ENCODE measurements at places on chromosomes 13 and 19. TPM values are rescaled to one million over a fixed set of nuclear protein-coding genes. Genes with fewer than 3 reads are reported as not detected.

DNA sequence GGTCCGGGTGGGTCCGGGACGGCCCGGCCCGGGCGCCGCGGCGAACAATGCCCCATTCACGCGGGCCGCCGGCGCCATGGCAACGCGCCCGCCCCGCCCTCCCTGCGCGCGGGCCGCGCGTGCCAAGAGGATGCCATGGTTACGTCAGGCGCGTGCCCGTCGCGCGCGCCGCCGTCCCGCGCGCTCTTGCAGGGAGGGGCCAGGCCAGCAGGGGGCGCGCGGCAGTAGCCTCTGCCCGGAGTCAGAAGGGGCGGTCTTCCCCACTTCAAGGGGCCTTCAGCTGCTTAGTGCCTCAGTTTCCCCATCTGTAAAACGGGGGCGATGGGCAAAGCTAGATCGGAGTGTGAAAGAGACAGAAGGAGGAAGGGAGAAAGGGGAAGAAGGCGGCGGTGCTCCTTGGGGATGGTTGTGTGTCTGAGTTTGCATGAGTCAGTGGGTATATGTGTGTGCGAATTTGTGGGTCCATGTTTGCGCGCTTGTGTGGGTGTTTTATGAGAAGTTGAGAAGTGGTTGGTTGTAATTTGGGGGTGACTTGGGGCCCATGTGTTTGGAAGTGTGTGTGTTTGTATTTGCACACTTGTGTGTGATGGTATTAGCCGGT lies 11.6 kb upstream of the NFIX start:
- H3K36me3 ChIP-seq = no peaks in the 10 kb centered on the region
- H3K4me1 ChIP-seq = peaks cover 11% of the 10 kb centered on the region
- no peak overlapping the region for H3K27ac ChIP-seq
- H3K27me3 ChIP-seq = no peaks in the 10 kb centered on the region

- H3K27ac ChIP-seq = no peak overlapping the region
- H3K4me1 ChIP-seq = no peaks in the 10 kb centered on the region
- H3K4me3 ChIP-seq = no peak overlapping the region
- no peaks in the 10 kb centered on the region for H3K36me3 ChIP-seq
Observed at GRCh38 chr13:43464578-43465264, 322.1 kb downstream of the ENOX1 start.

GRCh38 chr19:51386882-51387520 lies 773 bp downstream of the LIM2 start:
- H3K4me1 ChIP-seq = no peaks in the 10 kb centered on the region
- H3K4me3 ChIP-seq = no peak overlapping the region
- H3K27ac ChIP-seq = no peak overlapping the region
- no peaks in the 10 kb centered on the region for H3K27me3 ChIP-seq
- no peak for DNase-seq
- H3K36me3 ChIP-seq = no peaks in the 10 kb centered on the region

- no peaks in the 10 kb centered on the region for H3K27me3 ChIP-seq
- H3K36me3 ChIP-seq = peaks cover 5% of the 10 kb centered on the region
- peaks cover 58% of the 10 kb centered on the region for H3K4me1 ChIP-seq
Observed at GRCh38 chr13:112723771-112724170, 33.9 kb downstream of the ATP11A start.

GRCh38 chr19:47470447-47471195 lies 1.1 kb downstream of the SLC8A2 start:
- H3K27ac ChIP-seq = no peak overlapping the region
- no peak overlapping the region for H3K4me3 ChIP-seq
- H3K4me1 ChIP-seq = no peaks in the 10 kb centered on the region
- H3K27me3 ChIP-seq = peaks cover 53% of the 10 kb centered on the region

- no peaks in the 10 kb centered on the region for H3K4me1 ChIP-seq
- H3K4me3 ChIP-seq = no peak overlapping the region
- no peaks in the 10 kb centered on the region for H3K27me3 ChIP-seq
- H3K36me3 ChIP-seq = peaks cover 47% of the 10 kb centered on the region
- no peak for DNase-seq
Observed at GRCh38 chr19:17058236-17058635, 17.0 kb downstream of the HAUS8 start.

DNA sequence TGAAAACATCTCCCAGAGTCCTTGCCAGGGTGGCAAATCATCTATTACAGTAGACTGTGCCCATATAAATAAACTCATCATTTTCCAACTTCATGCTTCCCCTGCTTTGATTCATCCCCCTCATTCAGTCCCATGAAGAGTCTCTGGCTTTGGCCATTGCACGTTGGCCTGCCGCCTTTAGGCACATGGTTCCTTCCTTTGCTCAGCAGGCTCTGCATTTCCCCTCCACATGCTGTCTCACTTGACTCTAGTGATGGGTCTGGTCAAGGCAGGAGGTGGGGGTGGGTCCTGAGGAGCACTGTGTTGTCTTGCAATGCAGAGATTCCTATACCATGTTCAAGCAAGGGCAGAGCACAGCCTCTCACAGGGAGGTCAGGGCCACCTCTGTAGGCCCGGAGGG lies 48.8 kb upstream of the ARGLU1 start:
- no peak overlapping the region for H3K4me3 ChIP-seq
- H3K27me3 ChIP-seq = no peaks in the 10 kb centered on the region
- no peak overlapping the region for H3K27ac ChIP-seq
- H3K36me3 ChIP-seq = no peaks in the 10 kb centered on the region
- peaks cover 7% of the 10 kb centered on the region for H3K4me1 ChIP-seq
- no peak for DNase-seq

DNA sequence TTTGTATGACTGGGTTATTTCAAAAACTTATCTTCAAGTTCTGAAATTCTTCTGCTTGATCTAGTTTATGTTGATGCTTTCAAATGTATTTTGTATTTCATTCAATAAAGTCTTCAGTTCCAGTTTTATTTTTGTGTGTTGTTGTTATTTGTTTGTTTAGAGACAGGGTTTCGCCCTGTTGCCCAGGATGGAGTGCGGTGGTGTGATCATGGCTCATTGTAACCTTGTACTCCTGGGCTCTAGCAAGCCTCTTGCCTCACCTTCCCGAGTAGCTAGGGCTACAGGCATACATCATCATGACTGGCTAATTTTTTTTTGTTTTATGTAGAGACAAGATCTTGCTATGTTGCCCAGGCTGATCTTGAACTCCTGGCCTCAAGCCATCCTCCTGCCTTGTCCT lies 40.3 kb upstream of the ARHGEF7 start:
- no peaks in the 10 kb centered on the region for H3K36me3 ChIP-seq
- no peaks in the 10 kb centered on the region for H3K4me1 ChIP-seq
- no peak overlapping the region for H3K4me3 ChIP-seq
- no peak for DNase-seq
- no peaks in the 10 kb centered on the region for H3K27me3 ChIP-seq

The ZNF229 gene
- 2.8 TPM for total RNA-seq

The ZNF738 gene
- total RNA-seq = 5.7 TPM

The ZNF442 gene
- 2.5 TPM for total RNA-seq
